ENCODE measurements at places on chromosomes 11 and 22. TPM values are rescaled to one million over a fixed set of nuclear protein-coding genes. Genes with fewer than 3 reads are reported as not detected.

The CBLIF gene
- total RNA-seq: not detected

DNA sequence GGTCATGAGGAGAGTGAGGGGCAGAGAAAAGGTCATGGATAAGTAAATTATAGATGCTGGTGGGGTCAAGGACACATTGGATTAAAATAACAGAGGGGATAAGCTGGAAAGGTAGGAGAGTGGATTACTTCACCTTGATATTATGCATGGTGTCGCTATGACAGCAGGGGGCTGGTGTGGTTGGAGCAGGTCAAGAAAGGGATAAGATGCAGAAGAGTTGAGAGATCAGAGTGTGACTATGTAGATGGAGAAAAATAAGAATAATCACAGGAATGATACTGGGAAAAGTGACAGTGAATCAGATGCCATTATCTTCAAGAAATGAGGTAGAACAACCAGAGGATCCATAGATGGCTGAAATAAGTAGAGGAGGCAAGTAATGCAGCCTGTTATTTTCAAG lies 29.4 kb upstream of the AMOTL1 start:
- DNase-seq: no peak

The OR52I1 gene
- total RNA-seq: not detected

DNA sequence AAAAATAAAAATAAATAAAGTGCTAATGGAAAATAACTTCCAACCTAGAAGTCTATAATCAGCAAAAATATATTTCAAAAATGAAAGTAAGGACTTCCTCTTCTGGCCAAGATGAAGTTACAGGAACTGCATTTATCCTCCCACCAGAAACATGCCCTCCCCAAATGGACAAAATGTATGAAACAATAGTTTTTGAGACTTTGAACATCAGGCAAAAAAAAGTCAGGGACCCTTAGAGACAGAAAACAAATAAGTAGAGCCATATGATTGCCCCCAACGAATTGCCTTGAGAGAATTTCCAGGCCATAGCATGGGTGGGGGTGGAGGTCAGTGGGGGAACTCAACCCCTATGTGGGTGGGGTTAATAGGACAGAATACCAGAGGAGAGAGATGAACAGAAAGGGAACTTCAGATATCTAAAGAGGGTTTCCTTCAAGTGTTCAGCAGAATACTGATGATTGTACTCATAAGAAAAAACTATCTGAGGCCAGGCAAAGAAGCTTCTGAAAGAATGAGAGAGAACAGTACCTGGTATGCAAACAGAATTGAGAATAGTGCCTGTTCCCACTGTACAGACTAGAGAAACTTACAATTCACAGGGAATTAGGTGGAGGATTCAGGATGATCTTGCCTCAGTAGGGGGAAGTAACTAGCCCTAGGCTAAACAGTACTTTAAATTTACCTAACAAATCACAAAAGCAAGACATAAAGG lies 26.6 kb upstream of the IL10RA start:
- no peak for DNase-seq

- no peak for DNase-seq
Measured at GRCh38 chr22:37764622-37765021, 43.1 kb upstream of the GCAT start.

DNA sequence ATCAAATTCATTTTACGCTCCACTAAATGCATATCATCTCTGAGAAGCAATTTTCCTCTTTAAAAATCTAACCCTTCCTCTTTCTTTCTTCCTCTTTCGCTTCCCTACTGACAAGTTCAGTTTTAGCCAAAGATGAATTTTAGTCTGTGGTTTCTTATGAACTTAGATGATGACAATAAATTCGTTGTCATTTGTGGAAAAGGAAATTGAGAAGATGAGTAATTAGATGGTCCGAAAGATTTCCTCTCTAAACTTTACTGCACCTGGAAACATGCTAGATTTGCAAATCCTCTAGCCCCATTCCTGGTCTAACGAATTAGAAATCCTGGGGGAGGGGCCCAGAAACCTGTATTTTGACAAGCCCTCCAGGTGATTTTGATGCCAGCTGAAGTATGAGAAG lies 855.4 kb upstream of the CHORDC1 start:
- DNase-seq: no peak

DNA sequence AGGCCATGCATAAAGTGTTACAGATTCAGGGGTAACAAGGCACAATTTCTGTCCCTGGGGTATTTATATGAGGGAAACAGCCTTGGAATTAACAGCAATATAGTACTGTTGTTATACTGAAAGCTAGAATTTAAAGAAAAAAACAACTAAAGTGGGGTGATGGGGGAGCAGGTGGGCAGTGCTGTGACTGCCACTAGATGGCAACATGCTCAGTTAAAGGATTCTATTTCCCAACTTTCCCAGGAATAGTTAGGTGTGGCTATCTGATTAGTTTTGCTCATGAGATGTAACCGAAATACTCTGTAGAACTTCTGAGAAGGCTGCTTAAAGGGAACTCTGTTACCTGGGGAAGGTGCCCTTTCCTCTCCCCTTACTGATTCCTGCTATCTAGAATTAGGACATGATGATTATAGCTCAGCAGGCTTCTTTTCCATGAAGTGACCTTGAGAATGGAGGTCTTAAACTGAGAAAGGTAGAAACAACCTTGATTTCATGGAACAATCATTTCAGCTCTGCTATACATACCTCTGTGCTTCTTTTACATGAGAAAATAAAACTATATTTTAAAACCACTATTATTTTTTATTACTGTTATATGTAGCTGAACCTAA lies 102.6 kb downstream of the RELT start:
- no peak for DNase-seq

The ATG13 gene
- 73.7 TPM for total RNA-seq

GRCh38 chr11:71129624-71130023 lies 122.8 kb downstream of the SHANK2 start:
- no peak for DNase-seq

- peak; percentile 68 for DNase-seq
Measured at GRCh38 chr11:113532697-113533424, 57.7 kb upstream of the DRD2 start.

The APLNR gene
- 1.4 TPM for total RNA-seq

The DEUP1 gene
- total RNA-seq: not detected

DNA sequence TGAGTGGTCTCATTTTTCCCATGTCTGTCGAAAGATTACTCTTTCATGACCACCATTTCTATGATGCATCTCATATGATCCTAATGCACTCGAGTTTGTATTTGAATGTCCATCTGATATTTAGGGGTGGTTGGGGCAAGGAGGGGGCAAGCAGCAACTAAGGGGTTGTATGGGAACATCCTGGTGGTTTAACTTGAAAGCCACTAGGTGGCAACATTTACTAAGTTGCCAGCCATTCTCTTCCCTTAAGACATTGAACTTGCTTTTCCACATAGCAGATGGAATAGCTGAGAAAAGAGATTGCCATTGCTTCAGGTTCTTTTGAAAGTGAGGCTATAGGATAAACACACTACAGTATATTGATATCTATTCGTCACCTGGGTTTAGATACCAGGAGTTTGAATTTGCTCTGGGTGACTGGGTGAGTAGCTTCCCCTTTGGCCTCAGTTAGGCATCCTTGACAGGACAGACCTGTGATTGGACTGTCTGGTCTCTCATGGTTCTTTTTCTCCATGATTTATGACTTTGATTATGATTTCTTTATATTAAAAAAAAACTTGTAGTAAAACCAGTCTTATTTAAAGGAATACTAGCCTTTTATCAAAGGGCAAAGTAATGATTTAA lies 32.4 kb downstream of the NF2 start:
- no peak for DNase-seq

DNA sequence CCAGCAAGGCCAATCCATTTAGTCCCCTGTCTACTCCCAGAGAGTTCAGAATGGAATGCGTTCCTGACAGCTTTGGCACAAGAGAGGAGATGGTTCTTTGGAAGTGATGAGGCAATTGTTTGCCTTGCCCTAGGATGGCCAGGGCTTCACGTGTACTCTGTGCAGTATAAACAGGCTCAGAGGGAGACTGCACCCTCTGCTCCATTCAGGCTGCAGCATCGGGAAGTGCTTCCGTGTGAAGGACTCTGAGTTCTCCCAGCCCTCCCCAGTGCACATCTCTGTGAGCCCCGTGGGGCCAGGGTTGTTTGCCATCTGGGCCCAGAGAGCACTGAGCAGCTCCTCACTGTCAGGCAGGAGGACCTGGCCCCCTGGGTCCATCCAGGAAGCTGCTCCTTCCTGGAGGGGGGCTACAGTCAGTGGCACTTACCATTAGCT lies 215.3 kb upstream of the TBCEL start:
- no peak for DNase-seq

The BACE1-AS gene
- 4.5 TPM for total RNA-seq

The SCUBE1 gene
- total RNA-seq: 3.7 TPM

Data from omental fat pad (tissue), 4 donors.